Activated T-helper 1 cell treated with anti-CD3 and anti-CD28 coated beads, Interleukin-2, amount 50 U/mL, for 16 hours (primary cell): ENCODE measurements at places on chromosomes 6 and 20.

DNA sequence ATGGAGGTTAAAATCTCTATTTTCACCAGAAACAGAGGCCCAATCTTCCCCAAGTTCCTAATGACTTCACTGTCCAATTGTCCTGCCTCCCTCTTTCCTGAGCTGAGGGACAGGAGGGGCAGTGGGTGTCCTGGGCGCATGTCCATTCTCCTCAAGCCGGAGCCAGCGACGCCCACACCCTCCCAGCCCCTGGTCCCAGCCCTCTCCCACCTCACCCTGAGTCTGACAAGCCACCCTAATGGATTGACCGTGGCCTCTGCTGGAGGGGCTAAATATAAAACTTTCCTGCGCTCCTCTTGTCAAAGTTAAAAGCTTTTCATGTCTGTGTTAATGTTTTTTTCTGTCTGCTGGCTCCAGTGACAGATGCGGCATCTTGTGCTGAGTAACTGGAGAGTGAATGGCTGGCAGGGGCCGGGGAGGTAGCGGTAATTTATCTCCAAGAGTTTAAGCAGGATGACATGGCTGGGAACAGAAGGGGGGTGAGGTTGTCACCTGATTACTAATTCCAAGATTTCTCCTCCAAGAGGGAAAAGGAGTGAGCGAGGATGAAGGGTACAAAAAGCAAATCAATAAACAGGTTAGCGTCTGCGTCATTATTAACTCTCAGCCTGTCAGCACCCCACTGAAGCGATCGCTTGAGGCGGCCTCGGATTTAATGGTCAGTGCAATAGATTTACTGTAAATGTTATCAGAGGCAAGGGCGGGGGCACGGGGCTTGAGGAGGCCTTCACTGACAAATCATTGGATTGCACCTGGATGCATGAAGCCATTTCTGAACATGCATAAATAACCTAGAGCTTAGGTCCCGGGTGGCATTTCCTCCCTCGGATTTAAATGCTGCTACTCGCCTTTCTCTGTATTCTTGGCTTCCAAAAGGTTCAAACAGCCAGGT is 118.1 kb upstream of the MAFB start:
- DNase-seq, result no peak

DNA sequence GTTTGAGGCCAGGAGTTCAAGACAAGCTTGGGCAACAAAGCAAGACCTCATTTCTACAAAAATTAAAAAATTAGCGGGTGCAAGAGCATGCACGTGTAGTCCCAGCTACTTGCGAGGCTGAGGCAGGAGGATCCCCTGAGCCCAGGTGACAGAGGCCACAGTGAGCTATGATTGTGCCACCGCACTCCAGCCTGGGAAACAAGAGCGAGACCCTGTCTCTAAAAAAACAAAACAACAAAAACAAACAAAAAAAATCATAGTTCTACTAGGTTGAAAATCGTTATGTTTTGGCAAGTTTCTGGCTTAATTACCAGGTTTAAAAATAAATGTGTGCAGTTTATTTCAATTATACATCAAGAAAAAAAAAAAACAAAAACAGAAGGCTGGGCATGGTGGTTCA is 2.6 kb downstream of the EIF2S2 start:
- no peak for DNase-seq

- no peak for DNase-seq
These were observed 815 bp downstream of the SPATA2 start for GRCh38 chr20:49914310-49915117.

DNA sequence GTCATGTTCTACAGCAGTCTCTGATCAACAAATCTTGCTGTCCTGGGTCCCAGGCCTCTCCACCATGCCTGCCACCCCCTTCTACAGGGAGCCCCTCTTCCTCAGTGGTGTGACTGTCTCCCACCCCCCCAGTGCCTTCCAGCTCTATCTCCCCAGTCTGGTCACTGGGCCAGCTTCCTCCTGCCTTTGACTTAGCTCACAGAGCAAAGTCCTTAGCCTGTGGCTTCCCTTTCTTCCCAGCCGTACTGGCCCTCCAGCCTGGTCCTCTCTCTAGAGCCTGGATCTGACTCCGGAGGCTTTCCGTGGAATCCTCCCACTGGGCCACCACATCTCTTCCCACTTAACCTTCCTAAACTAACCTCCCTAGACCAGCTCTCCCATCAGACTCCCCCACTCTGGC is 17.0 kb downstream of the MAPK13 start:
- DNase-seq, result no peak
